Stimulated activated CD8-positive, alpha-beta memory T cell treated with anti-CD3 and anti-CD28 coated beads, Interleukin-12 subunit alpha, Interleukin-12 subunit beta, amount 100 ng/mL, for 1 hour (primary cell): ENCODE measurements at places on chromosomes 5 and 9.

- DNase-seq: no peak
Observed at GRCh38 chr5:219460-219863, 1.3 kb downstream of the SDHA start.

DNA sequence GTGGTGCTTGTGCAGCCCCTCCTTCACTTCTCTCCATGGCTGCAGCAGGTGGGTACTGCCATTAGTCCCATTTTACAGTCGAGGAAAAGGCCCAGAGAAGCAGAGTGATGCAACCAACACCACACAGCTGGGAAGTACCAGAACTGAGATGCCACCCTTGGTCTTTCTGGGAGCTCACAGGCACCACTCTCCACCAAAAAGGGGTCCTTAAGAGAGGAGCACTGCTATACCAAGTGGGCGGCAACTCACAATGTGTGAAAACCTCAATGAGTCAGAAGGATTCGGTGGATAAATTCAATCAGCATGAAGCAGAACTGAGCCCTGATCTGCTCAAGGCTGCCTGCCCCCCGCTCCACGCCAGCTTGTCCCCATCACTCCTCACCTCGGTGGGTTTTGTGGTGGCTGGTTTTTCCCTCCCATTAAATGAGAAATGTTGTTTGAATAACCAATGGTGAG is 213.7 kb downstream of the FSTL4 start:
- no peak for DNase-seq

DNA sequence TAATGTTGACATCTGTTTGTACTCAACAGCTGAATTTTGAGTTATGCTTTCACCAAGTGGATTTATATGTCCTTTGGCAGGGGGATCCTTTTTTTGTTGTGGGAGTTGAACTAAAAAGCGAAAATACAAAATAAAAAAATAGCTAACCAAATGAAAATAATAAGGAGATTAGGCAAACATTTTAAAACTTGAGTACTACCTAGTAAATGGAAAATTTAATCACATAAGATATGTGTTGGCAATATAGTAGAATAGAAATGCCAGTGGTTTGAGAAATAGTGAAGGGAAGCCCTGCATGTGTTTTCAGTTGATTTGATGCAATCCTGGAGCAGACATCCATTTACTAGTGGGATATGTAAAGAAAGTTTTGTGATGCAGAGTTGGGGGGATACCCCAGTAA is 98.0 kb downstream of the RASGRF2 start:
- no peak for DNase-seq

DNA sequence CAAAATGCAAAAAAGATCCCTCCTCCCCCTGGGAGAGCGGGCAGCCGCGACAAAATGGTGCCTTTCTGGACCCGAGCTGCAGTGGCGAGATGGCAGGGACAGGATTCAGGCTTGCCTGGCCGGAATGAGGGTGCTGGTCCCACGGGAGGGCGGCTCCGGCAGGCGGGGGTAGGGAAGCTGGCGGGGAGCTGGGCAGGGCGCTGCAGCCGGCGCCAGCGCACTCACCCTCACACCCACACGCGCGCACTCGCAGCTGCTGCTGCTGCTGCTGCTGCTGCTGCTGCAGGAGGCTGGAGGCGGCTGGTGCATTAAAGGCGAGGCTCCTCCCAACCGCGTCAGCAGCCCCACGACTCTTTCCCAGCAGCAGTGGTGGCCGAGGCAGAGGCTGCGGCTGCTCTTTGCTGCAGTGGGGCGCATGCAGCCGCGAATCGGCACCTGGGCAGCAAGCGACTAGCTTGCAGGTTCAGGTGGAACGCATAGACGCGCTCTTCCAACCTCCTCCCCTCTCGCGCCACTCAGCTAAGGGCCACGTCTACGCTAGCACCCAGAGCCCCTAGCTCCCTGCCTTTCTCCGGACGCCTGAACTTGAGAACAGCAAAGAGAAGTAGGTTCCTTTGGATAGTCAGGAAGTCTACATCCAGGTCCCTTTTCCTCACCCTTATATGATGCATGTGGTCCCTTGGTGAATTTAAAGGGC is at the start of gene PPP2R2B:
Gene PPP2R2B (minus strand): TSS at position 282 of the 697 bp plus-strand sequence.
- DNase-seq: no peak

- no peak for DNase-seq
Observed at GRCh38 chr5:88090506-88090905, 178.1 kb downstream of the TMEM161B start.

DNA sequence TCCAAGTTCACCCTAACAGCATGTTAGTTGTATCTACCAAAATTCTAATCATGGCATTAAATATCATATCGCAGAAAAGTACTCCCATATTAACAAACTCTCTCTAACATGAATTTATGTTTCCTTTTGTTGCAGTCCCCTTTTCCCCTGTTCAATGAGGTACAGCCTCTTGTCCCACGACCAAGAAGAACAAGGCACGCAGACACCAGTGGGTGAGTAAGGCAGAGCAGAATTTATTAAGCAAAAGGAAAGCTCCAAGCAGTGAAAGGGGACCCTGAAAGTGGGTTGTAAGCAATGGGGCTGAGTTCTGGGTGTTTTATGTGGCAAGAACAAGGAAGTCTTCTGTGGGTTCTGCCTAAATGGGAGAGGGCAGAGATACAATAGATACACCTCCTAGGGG is 183.5 kb downstream of the LURAP1L start:
- no peak for DNase-seq

DNA sequence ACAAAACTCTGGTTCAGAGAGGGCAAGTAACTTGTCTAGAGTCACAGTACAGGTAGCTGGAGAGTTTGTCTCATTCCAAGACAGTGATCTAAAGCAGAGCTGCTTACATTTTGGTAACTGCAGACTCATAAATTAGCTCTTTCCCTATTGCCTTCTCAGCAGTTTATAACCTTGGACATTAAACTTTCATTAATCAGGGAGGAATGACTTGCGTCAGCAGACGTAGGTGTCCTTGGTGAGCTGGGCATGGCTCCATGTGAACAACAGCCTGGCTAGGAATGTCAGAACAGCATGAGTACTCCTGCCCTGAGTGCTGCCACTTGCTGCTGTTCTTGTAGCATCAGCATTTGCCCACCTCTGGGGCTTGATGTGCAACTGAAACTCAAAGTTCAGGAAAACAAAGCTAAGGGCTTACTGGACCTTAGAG is 2.2 kb upstream of the ALDOB start:
- no peak for DNase-seq
